ENCODE measurements at places on chromosomes 1 and 21.

DNA sequence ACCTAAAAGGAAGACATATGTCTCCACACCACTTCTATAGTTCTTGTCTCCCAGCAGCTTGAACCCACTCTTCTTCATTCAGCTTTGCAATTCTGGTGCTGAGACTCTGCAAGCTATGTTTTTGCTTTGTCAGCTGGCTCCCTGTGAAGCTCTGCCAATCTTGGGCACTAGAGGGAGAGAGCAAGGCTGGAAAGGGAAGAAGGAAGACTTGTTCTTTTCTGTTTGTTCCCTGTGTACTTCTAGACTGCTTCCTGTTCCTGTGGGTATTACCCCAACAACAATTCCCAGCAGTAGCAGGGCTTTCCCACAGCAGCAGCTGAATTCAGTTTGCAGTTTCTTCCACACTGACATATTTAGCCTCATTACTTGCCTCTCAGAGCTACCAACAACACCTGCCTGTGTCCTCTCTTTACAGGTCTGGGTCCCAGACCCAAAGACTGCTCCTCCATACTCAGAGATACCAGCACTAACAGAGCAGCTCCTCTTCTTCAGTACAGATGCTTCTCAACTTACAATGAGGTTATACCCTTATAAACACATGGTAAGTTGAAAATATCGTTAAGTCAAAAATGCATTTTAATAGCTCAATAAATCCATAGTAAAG is 275.2 kb upstream of the NEGR1 start:
- DNase-seq, result no peak

- DNase-seq, result no peak
These were observed 1.8 kb upstream of the KIF1B start for GRCh38 chr1:10208537-10208936.

- DNase-seq, result no peak
These were observed 73.5 kb upstream of the RUNX3 start for GRCh38 chr1:25003457-25004190.

DNA sequence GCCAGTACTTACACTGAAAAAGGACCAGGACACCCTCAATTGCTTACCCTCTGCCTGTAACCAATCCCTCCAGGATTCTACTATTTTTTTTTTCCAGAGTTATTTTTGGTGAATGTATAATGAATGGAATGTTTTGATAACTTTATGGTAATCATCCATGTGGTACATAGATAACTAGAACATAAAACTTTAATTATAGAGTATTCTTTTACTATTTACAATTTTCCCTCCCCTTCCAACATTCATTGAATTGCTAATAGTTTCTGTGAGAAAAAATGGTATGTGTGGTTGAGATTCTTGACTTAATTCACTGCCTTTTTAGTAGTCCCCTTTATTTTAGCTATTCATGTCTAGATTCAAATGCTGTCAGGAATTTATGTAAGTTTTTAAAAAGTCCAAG is 164.6 kb downstream of the CYYR1 start:
- DNase-seq, result no peak

GRCh38 chr1:89821322-89822108 is 683 bp downstream of the LRRC8D start:
- peak; percentile 39 for DNase-seq

DNA sequence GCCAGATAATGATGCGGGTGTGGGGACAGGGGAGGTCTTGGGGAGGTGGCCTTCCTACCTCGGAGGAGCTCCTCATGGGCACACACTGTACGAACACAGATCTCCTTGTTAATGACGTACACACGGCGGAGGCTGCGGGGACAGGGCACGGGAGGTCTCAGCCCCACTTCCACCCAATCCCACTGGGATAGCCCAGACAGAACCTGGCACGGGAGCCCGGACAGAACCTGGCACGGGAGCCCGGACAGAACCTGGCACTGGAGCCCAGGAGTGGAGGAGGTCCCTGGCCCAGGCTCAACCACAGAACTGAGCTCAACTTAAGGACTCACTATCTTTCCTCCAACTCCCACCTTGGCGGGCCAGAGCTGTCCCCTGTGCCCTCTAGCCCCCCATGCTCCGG is 5.2 kb downstream of the MFAP2 start:
- DNase-seq, result no peak

GRCh38 chr1:215824245-215824644 is 257.1 kb downstream of the KCTD3 start:
- no peak for DNase-seq

- no peak for DNase-seq
These were observed 5.9 kb downstream of the ADARB1 start for GRCh38 chr21:45080232-45080631.

Measured in hypothalamus (tissue), 51 donors.